CD14-positive monocyte (primary cell): ENCODE measurements at places on chromosomes 3 and 15.

- no peaks in the 10 kb centered on the region for H3K36me3 ChIP-seq
- no peaks in the 10 kb centered on the region for H3K4me1 ChIP-seq
- no peak overlapping the region for H3K27ac ChIP-seq
- H3K4me3 ChIP-seq: no peak overlapping the region
- DNase-seq: no peak
Observed at GRCh38 chr3:104952146-104952972, 414.4 kb upstream of the ALCAM start.

DNA sequence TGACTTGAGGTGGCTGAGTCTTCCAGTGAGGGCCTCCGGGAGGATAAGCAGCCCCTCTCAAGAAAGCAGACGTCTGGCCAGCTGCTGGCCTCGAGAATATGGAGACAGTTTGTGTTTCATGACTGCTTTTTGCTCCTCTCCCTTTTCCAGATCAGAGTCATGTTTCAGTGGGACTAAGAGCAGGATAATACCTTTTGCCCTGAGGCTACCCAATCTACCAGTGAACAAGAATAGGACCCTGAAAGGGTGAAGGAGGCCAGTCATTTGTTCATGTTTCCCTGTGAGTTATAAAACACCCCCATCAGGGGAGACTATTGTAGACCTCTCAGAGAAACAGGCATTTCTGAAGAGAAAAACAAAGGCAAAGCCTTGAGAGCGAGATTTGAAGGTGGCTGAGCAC lies 137.4 kb downstream of the RYR3 start:
- no peak overlapping the region for H3K4me3 ChIP-seq
- no peak overlapping the region for H3K27ac ChIP-seq
- DNase-seq: no peak
- H3K27me3 ChIP-seq: peaks cover 9% of the 10 kb centered on the region
- no peaks in the 10 kb centered on the region for H3K4me1 ChIP-seq

- no peak overlapping the region for H3K27ac ChIP-seq
- DNase-seq: no peak
Observed at GRCh38 chr15:81256916-81257315, 60.2 kb downstream of the IL16 start.

DNA sequence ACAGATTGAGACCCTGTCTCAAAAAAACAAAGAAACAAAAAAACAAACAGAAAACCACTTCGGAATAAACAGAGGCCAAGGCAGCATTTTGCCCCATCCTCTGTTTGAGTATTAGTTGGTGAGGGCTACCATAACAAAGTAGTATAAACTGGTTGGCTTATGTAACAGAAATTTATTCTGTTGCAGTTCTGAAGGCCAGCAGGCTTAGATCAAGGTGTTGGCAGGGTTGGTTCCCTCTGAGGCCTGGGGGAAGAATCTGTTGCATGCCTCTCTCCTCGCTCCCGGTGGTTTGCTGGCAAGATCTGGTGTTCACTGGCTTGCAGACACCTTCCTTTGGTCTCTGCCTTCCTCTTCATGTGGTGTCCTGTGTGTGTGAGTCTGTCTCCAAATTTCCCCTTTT lies 261.6 kb downstream of the PDZRN3 start:
- H3K4me1 ChIP-seq: no peaks in the 10 kb centered on the region
- H3K27ac ChIP-seq: no peak overlapping the region
- H3K36me3 ChIP-seq: no peaks in the 10 kb centered on the region
- H3K4me3 ChIP-seq: no peak overlapping the region

- DNase-seq: no peak
- no peak overlapping the region for H3K27ac ChIP-seq
- H3K36me3 ChIP-seq: no peaks in the 10 kb centered on the region
Observed at GRCh38 chr3:103516950-103517349, 1082.1 kb downstream of the ZPLD1 start.

GRCh38 chr3:33901862-33902563 lies 103.6 kb downstream of the PDCD6IP start:
- no peaks in the 10 kb centered on the region for H3K4me1 ChIP-seq
- H3K27me3 ChIP-seq: no peaks in the 10 kb centered on the region
- no peak overlapping the region for H3K27ac ChIP-seq
- no peak for DNase-seq
- no peaks in the 10 kb centered on the region for H3K36me3 ChIP-seq
- no peak overlapping the region for H3K4me3 ChIP-seq

GRCh38 chr3:28376424-28376823 lies 27.8 kb upstream of the AZI2 start:
- no peak overlapping the region for H3K27ac ChIP-seq
- H3K27me3 ChIP-seq: no peaks in the 10 kb centered on the region
- H3K4me1 ChIP-seq: no peaks in the 10 kb centered on the region
- no peaks in the 10 kb centered on the region for H3K36me3 ChIP-seq
- H3K4me3 ChIP-seq: peak overlapping the region; percentile 19

DNA sequence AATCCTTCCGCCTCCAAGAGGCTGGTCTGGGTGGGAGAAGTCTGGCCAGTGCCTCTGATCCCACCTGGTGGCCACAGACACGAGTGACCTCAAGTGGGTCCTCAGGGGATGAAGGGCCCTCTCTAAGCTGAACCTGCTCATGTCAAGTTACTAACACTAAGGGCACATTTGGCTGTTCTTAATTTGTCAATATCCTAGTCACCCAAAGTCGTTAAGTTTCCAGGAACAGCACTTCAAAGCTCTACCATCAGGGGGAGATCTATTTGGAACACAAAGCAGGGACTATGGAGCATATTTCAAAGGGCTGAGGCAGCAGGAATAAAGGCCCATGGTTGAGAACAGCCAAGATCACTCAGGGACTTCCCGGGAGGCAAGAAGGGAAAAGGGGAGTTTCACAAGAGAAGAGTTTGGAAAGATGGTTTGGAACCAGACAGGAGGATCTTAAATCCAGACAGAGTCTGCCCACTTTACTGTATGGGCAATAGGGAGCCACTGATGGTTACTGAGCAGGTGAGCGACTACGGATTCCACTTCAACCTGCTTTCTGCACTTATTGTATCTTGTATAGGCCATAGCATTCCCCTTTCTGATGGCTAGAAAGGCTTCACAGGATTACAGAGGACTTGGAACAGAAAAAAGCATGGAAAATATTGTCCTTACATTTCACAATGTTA lies 13.7 kb downstream of the OXTR start:
- H3K27ac ChIP-seq: no peak overlapping the region
- no peak for DNase-seq
- no peaks in the 10 kb centered on the region for H3K4me1 ChIP-seq

GRCh38 chr15:97691799-97692198 lies 268.7 kb upstream of the ARRDC4 start:
- H3K27ac ChIP-seq: no peak overlapping the region
- no peak overlapping the region for H3K4me3 ChIP-seq
- DNase-seq: no peak
- no peaks in the 10 kb centered on the region for H3K27me3 ChIP-seq
- H3K36me3 ChIP-seq: no peaks in the 10 kb centered on the region

DNA sequence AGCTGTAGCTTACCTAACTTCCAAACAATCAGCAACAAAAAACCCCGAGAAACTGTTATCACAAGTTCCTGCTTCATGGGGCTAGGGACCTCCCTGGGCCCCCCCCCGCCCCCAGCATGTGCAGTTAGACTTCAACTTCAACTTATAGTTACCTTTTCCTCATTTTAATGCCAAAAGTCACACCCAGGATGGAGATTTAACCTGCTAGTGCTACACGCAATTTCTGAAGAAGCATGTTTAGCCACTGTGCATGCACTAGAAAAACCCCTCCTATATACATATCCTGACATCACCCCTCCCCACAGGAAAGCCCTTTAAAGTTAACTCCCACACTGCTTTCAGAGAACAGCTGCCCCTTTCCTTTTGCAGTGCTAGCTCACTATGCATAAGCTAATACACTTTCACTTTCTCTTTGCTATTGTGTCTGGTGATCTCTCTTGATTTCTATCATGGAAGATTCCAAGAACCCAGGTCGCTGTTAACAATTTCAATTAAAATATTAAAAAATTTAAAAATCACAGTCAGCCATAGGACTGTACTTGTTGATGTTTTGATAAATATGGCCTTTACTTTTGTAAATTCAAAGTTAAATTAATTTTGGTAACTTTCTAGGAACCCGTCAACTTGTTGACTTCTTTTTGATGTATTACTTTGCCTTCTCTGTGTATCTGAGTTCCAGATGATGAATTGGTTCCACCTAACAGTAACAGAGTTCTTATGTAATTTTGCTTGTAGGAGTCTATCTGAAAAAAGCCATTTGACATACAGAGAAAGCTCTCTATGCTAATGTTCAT lies 75.2 kb upstream of the ACAD9 start:
- peak overlapping the region; percentile 94 for H3K27ac ChIP-seq
- peak; percentile 57 for DNase-seq

- no peaks in the 10 kb centered on the region for H3K27me3 ChIP-seq
- no peak for DNase-seq
- H3K27ac ChIP-seq: no peak overlapping the region
- H3K36me3 ChIP-seq: peaks cover 98% of the 10 kb centered on the region
Observed at GRCh38 chr3:11381141-11381540, 108.9 kb downstream of the ATG7 start.

GRCh38 chr15:50860824-50861223 lies 47.7 kb upstream of the AP4E1 start:
- no peaks in the 10 kb centered on the region for H3K36me3 ChIP-seq
- no peak overlapping the region for H3K27ac ChIP-seq
- DNase-seq: no peak
- no peaks in the 10 kb centered on the region for H3K27me3 ChIP-seq
